Astrocyte of the spinal cord (primary cell): ENCODE measurements at places on chromosomes 12 and 14.

- peak; percentile 91 for DNase-seq
Observed at GRCh38 chr14:55556929-55557623, 22.9 kb upstream of the KTN1 start.

DNA sequence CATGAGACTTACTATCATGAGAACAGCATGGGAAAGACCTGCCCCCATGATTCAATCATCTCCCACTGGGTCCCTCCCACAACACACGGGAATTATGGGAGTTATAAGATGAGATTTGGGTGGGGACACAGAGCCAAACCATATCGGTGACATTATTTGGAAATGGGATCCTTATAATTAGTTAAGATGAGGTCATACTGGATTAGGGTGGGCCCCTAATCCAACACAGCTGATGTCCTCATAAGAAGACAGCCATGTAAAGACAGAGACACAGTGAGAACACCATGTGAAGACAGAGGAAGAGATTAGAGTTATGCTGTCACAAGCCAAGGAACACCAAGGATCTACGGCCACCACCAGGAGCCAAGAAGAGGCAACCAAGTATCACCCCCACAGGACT is 161.7 kb downstream of the SPTSSA start:
- DNase-seq: no peak

DNA sequence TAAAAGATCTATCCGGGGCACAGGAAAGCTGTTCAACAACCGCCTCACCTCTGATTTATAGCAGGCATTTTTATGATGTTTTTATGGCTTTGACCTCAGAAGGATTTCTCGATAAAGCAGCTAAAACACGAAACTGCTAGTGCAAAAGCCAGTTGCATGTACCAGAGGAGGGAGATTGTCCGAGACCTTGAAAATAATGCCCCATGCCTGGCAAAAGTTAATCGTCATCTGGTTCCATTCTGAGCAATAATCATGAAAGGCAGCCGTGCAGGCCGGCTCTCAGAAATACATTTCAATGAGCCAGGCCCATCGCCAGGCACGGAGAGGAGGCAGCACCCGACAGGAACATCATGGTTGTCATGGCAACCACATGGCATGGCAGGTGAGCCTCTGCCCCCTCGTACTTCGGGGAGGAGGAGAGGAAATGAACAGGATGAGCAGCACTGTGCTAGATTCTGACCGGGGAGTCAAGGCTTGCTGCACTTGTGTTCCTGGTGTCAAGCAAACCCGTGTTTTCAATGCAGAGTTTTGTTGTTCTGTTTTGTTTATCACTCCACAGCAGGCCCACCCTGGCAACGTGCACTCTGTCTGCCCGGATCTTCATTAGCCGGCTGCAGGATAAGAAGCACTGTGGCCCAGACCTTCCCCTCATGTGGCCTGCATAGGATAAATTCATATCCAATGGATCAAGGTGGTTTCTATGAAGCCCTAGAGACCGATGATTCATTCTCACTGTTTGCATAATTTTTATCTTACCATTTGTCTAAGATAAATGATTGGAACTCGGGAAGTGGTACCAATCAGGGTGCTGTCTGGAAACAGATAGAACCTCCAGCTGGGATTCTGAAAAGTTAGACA is 160.2 kb downstream of the RIMBP2 start:
- DNase-seq: no peak

DNA sequence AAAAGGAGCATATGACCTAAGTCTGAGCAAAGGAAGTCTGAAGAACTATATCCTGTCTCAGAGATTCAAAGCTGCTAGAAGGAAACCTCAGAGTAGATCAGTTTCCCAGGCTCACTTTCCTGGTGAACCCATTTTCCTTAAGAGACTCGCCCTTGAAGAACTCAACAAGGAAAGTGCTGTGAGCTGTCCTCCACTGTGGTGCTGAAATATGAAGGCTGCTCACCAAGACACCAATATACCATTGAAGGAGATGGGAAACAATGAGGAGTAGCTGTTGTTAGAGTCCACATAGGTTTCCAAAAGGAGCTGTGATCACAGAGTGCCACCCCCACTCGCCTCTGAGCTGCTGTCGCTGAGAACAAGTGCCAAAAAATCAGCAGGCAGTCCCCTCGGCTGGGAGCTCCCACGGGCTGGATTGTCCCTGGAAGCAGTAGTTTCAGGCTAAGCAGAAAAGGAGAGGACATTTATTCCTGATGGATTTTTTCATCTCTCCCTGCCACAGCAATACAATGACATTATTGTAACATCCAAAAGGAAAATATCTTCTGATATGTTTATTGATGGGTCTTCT is 282.1 kb downstream of the RPS29 start:
- DNase-seq: peak; percentile 37

DNA sequence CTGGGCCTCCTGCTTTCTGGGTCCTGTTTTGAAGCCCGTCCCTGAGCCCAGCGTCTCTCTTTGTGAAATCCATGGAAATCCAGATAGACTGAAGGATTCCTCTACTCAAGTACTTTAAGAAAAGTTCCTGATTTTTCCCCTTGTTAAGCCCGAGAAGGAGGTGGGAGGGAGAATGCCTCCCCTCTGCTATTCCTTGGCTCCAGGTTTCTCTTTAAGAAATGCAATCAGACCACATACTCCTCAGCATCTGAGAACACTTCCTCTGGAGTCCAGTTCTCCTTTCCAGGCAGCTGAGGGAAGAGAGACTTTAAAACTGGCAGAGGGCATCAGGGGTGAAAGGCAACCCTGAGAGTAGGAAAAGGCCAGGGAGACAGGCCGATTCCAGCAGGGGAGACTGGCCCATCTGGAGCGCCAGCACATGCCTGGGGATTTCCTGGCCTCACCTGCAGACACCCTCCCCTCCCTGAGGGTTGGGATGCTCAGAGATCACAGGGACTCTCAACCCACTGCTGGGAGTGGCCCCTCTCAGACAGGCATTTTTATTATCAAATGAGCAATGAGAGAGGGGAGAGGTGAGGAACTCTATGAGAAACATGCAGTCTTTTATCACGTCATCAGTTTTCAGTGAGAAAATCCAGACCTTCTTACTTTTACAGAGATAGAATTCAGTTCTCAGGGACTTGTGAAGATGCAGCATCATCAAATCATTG is 2.0 kb upstream of the EMP1 start:
- DNase-seq: no peak

GRCh38 chr12:47801170-47801903 is 18.4 kb downstream of the HDAC7 start:
- DNase-seq: no peak

GRCh38 chr14:74456684-74457564 is 30.9 kb upstream of the SYNDIG1L start:
- DNase-seq: no peak
